ENCODE measurements at places on chromosomes 1 and 21.

GRCh38 chr1:247335882-247336281 lies 4.2 kb upstream of the ZNF496 start:
- DNase-seq, result no peak

GRCh38 chr21:17467829-17468228 lies 45.0 kb upstream of the CXADR start:
- no peak for DNase-seq

- no peak for DNase-seq
Observed at GRCh38 chr1:216832192-216832591, 109.0 kb upstream of the ESRRG start.

GRCh38 chr1:244096691-244097090 lies 45.6 kb downstream of the ZBTB18 start:
- no peak for DNase-seq

DNA sequence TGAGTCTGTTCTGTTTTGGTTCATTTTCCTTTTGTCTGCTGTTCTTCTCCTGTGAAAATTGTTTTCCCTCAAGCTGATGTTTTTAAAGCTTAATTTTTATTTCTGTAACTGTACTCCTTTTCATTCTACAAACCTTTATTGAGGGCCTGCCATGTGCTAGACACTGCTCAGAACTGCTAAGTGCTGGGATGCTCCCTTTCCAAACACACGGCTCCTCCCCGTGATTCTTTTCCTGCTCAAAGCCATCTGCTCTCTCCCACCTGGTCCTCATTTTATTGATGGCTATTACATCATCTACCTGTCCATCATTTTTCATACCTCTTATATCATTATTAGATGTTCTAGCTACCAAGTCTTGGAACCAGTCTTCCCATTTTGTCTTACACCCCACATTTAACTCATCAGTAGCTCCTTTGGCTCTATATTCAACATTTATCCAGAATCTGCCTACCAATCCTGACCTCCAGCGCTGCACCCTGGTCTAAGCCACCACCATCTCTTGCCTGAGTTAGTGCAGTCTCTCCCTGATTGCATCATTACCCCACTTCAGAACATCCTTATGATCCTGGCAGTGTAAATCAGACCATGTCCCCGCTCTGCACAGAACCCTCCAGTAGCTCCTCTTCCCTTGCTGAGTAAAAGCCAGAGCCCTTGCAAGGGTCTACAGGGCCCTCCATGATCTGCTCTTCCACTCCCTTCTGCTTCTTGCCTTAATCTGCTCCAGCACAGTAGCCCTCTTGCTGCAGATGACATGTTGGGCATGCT lies 118.1 kb downstream of the CACNA1E start:
- DNase-seq, result no peak

GRCh38 chr1:182426442-182427430 lies 23.2 kb upstream of the RGSL1 start:
- DNase-seq, result no peak

DNA sequence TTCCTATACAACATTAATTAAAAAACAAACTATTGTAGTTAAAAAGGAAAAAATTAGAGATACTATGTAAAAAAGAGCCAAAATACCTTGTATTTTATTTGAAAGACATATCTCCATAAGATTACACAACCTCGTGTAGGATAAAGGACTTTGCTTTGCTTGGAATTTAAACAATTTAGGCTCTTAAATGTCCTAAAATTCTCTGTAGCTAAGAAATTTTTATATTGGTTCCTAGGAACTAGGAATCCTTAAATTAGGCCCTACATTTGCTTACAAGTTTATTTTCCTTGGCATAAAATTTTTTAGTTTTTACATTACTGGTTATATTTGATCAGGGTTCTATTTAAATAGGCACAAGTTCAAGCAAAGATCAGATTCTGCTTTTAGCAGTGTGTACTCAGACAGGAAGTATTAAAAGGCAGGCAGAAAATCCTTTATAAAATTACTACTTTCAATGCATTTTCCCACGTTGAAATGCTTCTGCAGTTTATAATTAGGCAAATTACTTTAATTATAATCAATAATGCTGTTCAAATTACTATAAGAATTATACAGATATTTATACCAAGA lies 3.4 kb upstream of the ANGPTL3 start:
- DNase-seq, result no peak

- peak; percentile 69 for DNase-seq
Observed at GRCh38 chr1:209612646-209613399, 29.3 kb downstream of the CAMK1G start.

DNA sequence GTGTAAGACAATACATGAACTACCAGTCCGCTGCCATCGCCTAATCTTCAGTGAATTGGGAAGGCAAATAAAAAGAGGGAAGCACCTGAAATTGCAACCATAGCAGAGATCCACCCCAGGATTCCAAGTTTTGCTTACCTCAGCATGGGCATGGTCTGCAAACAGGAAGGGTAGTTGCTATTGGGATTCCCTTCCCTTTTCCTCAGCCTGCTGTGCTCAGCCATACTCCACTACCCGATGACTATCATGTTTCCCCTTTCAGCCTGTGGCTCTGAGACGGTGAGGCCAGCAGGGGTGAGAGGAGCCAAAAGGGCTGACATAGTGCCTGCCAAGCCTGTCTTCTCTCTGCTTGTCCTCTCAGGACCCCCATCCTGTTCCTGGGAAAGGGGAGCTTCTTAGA lies 64.2 kb downstream of the GPR137B start:
- DNase-seq, result peak; percentile 50

DNA sequence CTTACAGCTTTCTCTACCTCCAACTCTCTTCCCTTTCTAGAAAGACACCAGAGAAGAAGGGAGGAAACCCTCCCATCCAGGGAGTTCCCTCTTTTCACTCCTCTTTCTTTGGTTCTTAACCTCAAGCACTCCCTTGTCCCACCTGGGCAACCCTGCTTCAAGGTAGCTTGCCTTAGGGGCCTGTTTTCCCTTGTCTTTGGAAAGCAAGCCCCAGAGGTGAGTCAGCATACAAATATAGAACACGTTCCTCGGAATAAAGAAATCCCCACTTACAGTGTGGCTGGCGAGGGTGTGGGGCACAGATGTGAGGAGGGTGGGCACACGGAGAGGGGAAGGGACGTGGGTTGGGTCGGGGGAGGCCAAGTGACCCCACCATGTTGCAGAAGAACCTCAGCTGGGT lies 26.1 kb upstream of the KCNE2 start:
- DNase-seq, result no peak

- DNase-seq, result peak; percentile 64
Observed at GRCh38 chr21:32257962-32258785, 20.7 kb downstream of the MIS18A start.

- DNase-seq, result no peak
Observed at GRCh38 chr1:147750618-147751217, 9.7 kb downstream of the GJA5 start.

GRCh38 chr1:96095849-96096612 lies 625.6 kb upstream of the PTBP2 start:
- no peak for DNase-seq

DNA sequence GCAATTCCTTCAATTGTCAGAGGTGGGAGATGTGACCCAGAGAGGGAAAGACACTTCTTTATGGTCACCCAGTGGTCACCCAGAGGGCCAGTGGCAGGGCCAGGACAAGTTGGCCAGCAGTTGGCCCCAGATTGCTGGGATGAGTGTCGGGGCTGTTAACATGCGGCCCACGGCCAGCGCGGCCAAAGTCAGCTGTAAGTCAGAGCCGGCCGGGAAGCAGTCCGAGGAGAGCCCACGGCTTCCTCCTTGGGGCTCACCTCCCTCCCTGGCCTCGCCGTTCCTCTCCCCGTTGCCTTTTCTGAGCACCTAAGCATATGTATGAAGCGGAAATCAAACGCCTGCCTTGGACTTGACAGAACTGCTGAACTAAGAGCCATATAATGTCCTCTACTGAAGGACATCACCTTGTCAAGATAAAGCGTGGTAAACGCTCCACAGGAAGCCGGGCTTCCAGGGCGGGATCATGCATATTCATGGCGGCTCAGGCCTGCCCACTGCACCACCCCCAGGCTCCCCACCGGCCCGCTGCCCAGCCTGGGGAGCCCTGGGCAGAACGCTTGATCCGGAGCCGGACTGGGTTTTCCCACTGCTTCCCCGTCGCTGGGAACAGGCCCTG lies 245.4 kb upstream of the POU3F1 start:
- no peak for DNase-seq

DNA sequence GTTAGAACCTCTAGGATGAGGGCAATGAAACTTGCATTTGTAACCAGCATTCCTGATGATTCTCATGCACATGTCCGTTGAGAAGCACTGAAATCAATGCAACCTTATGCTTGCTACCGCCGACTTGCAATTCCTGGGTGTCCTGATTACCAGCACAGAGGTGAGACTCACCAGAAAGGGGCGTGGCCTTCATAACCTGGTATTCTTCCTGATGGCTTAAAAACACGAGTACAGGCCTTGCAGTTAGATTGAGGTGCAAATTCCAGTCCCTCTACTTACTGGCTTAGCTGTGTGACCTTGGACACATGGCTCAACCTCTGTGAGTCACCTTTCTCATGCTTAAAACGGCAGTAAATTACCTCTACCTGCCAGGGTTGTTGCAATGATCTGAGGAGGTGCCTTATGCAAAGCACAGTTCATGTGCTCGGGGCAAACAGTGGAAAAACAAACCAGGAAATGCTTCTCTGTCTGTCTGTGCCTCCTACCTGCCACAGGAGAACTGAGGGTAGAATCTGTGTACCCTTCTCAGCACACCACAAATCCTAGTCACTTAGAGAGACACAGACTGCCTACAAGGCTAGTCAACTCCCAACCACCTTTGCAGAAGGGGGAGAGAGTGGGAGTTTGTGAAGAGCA lies 39.1 kb upstream of the ECE1 start:
- no peak for DNase-seq

- DNase-seq, result peak; percentile 92
Observed at GRCh38 chr1:22052115-22053016, at the start of gene CDC42. TSS of gene CDC42 (plus strand) at chr1:22052709. CDS start at chr1:22078479, 25,770 bp downstream.

DNA sequence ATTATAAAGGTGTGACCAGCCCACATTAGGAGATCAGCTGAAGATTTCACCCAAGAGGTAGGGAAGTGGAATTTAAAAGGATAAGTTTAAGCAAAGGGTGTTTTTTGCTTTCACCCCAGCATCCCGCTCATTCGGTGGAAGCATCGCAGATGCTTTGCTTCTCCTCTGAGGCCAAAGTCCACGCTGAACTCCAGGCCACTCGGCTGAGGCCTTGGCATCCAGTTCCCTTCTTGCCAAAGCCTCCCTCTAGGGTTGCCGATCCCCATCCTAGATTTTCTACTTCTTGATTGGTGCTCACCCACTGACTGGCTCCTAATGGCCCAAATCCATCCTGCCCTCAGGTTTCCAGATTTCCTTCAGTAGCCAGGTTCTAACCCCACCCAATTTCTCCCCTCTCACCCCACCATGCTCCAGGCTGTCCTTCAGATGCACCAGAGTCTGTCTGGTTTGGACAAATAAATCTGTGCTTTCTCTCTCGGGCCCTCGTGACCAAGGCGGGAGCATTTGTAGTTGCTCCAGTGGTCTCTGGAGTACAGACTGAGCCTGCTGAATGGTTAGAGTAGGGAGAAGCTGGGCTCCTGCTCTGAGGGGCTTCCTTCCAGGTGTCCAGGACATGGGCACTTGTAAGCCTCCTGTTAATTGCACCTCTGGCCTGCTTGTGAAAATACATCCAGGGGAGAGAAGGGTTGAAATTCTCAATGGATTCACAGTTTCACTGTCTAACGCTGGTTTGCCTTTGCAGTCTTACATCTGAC lies 193.2 kb downstream of the C1orf94 start:
- no peak for DNase-seq

DNA sequence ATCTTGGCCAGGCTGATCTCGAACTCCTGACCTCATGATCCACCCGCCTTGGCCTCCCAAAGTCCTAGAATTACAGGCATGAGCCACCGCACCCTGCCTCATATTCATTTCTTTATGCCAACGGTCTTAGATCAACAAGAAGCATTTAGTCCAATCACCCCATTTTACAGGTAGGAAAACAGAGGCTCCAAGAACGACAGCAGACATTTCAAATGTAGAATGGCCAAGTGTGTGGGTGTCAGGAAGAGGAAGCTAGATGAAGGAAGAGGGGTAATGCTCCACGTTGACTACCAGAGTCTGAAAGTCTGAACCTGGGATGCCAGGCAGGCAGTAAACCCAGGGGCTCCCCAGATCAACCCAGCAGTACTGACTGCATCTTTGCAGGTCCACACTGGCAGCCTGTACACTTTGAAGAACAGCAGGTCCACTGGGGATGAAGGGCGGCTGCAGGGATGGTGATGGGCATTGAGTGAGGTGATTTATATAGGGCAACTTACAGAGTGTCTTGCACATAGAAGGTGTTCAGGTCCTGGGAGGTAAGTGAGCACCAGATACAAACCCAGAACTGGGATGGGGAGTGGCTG lies 120.2 kb downstream of the EPHB2 start:
- no peak for DNase-seq

GRCh38 chr1:29272147-29272907 lies 36.0 kb downstream of the PTPRU start:
- DNase-seq, result no peak
